HAP-1 (cell line): ENCODE measurements at places on chromosomes 3 and 15.

DNA sequence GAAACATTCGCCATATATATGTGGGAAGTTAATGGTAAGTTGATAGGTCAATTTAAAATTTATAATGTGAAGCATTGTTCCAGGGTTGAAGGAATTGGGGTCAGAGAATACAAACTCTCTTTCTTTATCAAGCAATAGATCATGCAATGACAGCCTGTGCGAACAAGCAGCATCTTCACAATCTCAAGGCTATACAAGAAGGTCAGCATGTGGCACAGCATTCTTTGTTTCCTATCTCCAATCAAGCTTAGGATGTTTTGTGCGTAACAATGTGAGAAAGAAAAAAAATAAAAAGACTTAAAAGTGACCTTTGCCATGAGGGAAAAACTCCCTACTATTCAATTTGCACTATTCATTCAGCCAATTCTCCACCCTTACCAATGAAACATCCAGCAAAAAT lies 288.1 kb upstream of the NECTIN3 start:
- DNase-seq, result no peak

- DNase-seq, result no peak
These were observed 25.5 kb upstream of the KNG1 start for GRCh38 chr3:186691676-186692075.

DNA sequence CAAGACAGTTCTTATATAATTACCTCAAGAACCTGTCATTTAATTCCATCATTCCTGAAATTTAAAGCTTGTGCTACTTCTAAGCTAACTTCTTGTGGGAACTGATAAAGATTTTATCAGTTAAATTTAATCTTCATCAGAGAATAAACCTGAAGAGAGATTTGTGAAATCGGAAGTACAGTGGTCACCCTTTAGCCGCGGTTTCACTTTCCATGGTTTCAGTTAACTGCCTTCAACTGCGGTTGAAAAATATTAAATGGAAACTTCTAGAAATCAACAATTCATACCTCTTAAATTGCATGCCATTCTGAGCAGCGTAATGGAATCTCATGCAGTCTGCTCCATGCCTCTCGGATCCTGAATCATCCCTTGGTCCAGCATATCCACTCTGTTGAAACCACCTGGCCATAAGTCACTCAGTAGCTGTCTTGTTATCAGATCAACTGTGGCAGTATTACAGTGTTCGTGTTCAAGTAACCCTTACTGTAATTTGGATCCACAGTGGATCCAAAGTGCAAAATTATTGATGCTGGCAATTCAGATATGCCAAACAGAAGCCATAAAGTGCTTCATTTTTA lies 626.1 kb downstream of the CADM2 start:
- no peak for DNase-seq

DNA sequence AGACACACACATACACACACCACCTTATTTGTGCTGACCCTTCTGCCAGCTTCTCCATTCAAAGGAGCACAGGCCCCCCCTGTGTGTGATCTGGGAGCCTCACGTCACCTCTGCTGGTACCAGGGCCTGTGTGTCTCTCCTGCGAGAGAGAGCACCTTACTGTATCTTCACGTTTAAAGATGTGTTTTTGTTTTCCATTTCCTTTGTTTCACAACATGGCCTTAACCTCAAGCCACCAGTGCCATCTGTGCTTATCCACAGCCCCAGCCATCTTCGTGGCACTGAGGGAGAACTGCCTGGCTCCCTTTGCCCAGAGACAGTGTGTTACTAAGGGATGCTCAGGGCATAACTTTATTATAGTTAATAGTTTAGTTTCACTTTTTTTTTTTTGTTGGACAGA lies 52.3 kb downstream of the ABHD2 start:
- no peak for DNase-seq

DNA sequence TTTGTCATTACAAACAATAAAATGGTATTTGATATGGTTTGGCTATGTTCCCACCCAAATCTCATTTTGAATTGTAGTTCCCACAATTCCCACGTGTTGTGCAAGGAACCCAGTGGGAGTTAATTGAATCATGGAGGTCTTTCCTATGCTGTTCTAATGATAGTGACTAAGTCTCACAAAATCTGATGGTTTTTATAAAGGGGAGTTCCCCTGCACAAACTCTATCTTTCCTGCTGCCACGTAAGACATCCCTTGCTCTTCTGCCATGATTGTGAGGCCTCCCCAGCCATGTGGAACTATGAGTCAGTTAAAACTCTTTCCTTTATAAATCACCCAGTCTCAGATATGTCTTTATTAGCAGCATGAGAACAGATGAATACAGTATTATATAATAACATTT lies 15.4 kb upstream of the AADAC start:
- DNase-seq, result no peak

DNA sequence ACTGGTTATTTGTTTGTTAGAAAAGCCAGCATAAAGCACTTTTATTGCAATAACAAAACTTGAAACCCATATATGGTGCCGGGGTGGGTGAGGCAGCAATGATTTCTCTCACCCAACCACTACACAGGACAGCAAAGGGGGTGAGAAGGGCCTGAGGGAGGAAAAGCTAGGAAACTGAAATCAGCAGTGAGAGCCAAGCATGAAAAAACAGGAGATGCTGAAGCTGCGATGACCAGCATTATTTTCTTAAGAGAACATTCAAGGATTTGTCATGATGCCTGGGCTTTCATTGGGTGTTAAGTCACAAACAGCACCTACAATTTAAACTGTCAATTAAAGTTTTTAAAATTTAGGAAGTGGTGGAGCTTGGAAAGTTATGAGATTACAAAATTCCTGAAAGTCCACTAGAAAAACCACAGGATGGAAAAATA lies 11.9 kb upstream of the TM4SF4 start:
- DNase-seq, result no peak

DNA sequence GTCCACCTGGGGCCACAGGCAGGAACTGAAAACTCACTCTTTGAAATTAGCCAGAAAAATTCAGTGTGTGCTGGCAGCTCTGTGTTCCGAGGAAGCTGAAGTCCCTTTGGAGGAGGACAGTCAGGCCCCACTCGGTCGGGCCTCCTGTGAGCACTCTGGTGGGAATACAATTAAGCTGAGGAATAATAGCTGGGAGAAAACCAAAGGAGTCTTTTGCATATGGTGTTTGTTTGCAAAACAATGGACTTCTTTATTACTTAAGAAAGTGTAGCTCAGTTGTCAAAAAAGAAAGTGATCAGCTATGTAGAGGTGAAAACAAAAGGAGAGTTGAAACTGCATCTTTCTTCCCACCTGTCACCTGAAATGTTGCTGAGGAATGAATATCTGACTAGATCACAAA lies 202.5 kb downstream of the MEIS2 start:
- DNase-seq, result peak; percentile 59

GRCh38 chr15:76439542-76439941 lies 103.0 kb downstream of the ISL2 start:
- DNase-seq, result peak; percentile 54

GRCh38 chr15:66782785-66783184 lies 80.7 kb downstream of the SMAD6 start:
- DNase-seq, result no peak

GRCh38 chr15:42056934-42057798 lies 36.3 kb upstream of the PLA2G4E start:
- peak; percentile 87 for DNase-seq

- DNase-seq, result no peak
These were observed 207.4 kb downstream of the EPHA6 start for GRCh38 chr3:97021778-97022177.

GRCh38 chr3:133258358-133258757 lies 141.5 kb upstream of the BFSP2 start:
- no peak for DNase-seq

DNA sequence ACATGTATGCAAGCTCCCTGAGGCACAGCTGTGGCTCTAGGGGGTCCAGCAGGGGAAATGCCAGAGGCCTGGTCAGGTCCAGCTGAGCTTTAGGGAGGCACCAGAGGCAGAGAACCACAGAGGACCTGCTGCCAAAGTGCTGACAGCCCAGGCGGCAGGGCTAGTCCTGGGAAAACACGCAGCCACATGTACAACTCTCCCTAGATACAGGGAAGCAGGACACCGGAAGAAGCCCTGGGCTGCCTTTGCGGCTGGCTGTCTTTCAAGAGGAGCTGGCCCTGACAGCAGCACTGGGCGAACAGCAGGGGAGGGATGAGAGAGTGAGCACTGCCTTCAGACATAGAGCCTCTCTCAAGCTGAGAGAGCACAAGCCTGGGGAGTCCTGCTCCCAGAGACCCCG lies 40.7 kb downstream of the RFT1 start:
- no peak for DNase-seq

GRCh38 chr3:32126305-32127015 lies 20.0 kb downstream of the GPD1L start:
- no peak for DNase-seq

DNA sequence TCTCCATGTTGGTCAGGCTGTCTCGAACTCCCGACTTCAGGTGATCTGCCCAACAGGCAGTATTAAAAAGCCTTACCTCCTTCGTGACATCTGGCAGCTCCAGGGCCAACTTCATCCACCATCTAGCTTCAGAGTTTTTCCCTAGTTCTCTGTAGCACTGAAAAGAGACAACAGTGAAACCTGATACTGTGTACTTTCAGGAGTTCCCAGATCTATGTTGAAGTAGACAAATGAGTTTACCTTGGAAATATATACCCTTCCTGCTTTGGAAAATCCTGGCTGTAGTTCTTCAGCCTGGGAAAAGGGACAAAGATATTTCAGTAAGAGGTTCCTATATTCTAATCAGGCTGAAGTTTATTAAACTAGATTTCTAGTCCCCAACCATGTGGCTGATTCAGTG lies 18.0 kb downstream of the RMDN3 start:
- no peak for DNase-seq

GRCh38 chr3:169527507-169527906 lies 136.0 kb downstream of the MECOM start:
- no peak for DNase-seq

- no peak for DNase-seq
These were observed 145.4 kb downstream of the KLHL25 start for GRCh38 chr15:85649372-85649771.

DNA sequence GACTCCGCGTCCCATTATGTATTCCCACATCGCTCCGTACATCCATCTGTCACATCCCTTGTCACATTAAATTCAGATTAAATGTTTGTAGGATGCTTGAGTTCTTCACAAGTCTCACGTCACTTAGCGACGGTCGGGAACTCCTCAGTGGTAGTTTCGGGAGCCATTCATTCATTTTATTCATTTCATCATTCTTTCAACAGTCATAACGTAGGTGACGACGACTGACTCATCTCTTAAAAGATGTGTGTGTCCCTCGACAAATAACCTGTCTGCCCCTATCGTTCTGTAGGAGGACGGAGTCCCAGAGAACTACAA lies 272 bp upstream of the SRPRB start:
- DNase-seq, result no peak

DNA sequence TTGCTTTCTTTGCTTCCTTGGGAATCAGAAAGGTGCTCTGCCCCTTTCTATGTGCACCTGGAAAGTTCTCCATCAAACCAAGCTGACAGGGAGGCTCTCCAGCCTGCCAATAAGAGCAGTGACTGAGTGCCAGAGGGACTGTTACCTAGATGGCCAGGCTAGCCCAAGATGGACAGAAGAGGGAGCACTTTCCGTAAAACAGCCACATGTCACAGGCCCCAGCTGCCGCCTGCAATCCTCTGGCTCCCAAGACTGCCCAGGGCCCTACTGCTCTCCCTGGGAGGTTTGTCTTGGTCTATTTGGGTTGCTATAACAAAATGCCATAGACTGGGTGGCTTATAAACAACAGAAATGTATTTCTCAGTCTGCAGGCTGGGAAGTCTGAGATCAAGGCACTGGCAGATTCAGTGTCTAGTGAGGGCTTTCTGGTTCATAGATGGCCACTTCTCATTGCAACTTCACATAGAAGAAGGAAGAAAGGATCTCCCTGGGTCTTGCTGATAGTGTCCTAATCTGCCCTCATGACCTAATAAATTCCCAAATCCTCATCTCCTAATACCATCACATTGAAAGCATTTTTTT lies 72.3 kb downstream of the TAMM41 start:
- no peak for DNase-seq

DNA sequence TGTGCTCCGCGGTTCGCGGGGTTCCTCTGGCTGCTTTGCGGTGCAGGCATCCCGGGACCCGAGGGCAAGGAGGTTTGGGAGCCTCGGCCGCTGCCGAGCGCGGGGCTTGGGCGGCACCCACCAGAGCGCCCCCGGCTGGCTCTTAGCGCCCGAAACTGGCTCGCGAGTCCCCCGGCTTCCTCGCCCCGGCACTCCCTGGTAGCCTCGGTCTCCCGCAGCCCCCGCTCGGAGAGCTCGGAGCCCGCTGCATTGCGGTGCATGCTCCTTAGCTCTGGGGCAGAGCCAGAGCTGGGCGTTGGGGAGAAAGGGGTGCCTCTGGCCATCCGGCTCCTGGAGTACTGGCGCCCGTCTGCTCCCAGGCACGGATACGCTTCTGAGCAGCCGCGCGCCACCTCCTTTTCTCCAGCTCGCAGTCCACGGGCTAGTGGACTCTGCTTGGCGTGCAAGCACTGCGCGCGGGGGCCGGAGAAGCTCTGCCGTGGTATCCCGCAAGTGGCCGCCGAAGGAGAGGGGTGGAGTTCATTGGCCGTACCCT lies 753 bp downstream of the EPHB1 start:
- DNase-seq, result no peak

DNA sequence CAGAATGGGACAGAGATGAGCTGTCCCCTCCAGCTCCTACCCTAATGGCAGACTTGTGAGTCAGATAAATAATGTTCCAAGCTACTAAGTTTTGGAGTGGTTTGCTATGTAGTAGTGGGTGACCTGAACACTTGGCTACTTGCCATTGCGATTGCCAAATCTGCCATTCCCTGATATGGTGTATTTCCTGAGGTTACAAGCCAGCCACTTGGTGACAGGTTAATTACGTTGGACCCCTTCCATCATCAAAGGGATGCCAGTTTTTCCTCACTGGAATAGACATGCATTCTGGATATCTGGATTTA lies 33.6 kb downstream of the MORF4L1 start:
- DNase-seq, result no peak

DNA sequence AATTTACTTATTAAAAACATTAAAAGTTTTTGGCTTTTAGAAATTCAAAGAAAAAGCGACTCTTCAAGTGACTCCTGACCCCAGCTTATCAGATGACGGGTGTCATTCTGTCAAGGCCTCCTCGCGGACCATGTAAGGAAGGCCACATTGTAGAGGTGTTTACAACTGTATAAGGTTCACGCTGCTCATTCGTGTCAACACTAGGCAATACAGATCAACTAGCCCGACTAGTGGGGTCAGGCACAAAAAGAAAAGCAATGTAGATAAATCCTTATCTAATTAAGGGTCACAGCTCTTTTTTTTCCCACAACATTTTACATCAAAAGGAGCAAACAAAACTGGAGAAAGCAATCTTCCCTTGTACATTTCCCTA lies 207.5 kb upstream of the NR2F2 start:
- DNase-seq, result no peak

GRCh38 chr15:66921319-66921915 lies 144.0 kb upstream of the SMAD3 start:
- DNase-seq, result no peak

GRCh38 chr15:25441111-25441510 lies 2.3 kb upstream of the UBE3A start:
- no peak for DNase-seq

DNA sequence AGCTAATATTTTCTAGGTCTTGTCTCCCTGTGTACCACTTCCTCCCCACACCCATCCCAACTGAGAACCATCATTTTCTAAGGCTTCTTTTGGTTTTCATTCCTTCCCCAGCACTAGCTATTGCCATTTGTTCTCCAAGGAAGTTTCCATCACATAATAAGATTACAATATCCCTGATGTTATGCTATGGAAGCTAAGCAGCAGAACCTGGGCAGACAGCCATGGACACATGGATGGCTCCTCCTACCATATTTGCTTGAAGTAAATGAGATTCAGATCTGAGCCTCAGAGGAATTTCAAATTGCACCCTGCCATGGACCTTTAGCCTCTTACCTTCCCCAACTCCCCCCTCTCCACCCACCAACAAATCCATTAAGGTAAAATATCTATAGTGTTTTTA lies 31.5 kb downstream of the GASK1A start:
- DNase-seq, result no peak
